ENCODE measurements at places on chromosomes 1 and 21.

DNA sequence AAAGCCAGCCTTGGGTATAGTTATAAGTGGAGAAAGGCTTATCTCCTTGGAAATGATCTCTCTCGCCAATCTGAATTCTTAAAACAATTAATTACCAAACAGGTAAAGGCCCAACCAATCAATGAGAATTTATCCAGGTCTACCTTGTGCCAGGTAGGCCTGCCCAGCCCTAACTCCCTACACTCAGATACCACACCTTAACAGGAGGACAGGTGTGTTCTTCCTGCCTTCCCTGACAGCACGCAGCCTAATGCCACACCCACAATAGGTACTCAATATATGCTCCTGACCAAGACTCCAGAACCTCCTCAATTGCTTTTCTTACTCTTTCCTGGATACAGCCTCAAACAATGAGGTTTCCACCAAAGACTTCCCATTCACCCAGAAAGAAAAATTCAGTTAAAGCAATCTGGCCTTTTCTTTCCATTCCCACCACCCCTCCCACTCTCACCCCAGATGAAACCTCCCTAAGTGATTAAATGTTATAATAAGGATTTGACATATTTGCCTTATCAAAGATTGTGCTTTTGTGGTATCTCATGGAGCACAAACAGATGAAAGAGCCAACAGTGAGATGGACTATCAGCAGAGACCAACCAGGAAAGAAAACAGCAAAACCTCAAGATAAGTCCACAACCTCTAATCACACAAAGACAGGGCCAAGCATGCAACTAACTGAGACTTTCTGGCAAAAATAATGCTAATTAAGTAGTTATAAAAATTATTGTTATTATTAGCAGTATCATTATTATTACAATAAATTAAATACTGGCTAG, 25.6 kb downstream of the TRABD2B start:
- DNase-seq: no peak

GRCh38 chr1:2611621-2612437, 21.0 kb downstream of the MMEL1 start:
- DNase-seq: no peak

GRCh38 chr21:37866027-37866426, 50.2 kb downstream of the KCNJ6 start:
- DNase-seq: peak; percentile 52

- DNase-seq: no peak
Measured at GRCh38 chr21:14923468-14923867, 141.3 kb downstream of the NRIP1 start.

- DNase-seq: no peak
Measured at GRCh38 chr1:7108251-7108650, 323.0 kb downstream of the CAMTA1 start.

DNA sequence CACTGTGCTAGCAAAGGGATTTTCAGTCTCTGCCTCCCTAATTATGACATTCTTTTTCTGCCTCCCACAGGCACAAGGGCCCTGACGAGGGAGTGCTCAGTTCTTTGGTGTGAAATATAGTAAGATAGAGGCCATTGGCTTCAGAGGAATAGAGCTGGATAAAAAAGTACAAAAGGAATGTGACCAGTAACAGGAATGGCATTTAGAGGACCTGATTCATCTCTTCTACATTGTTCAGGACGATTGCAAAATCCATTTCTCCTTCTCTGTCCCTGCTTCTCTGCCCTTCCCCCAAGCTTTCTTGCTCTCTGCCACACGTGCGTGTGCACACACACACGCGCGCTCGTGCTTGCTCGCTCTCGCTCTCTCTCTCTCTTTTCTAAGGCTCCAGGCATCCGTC, 668.2 kb downstream of the KIF26B start:
- DNase-seq: no peak

DNA sequence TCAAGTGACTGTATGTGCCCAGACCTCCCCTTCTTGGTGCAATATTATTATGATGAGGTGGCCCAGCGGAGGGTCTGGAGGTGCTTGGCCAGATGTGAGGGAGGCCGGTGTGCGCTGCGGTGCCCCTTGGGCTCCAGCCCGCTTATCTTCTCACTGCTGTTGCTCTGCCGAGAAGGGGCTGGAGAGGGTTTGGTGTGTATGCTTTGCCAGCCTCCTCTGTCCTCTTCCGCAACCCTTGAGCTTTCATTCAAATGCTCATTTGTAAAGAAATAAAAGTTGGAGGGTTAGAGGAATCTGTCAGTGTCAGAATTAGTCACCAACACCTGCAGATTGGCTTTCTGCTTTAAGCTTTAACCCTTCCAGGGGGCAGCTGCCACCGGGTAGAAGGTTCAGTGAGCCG, 19.7 kb downstream of the RNF220 start:
- no peak for DNase-seq

- no peak for DNase-seq
Measured at GRCh38 chr1:231748760-231749415, 122.3 kb downstream of the DISC1 start.

DNA sequence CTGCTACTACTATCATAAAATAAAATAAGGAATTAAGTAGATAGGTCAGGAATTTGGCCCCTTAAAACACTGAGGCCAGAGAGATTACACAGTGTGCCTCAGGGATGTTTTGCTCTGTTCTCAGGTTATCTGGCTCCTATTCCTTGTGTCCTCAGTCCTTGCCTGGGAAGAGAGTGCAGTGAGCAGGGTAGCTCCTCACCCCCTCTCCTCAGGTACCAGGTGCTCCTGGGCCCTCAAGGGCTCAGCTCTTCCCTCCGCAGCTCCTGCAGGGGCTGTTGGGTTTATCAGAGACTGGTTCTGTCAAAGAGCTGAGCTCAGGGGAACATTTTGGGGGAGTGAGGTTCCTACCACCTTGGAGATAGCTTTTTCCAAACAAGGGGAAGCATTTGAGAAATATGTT, 20.1 kb upstream of the COQ8A start:
- no peak for DNase-seq

- DNase-seq: no peak
Measured at GRCh38 chr1:51433972-51434510, 85.0 kb downstream of the EPS15 start.

DNA sequence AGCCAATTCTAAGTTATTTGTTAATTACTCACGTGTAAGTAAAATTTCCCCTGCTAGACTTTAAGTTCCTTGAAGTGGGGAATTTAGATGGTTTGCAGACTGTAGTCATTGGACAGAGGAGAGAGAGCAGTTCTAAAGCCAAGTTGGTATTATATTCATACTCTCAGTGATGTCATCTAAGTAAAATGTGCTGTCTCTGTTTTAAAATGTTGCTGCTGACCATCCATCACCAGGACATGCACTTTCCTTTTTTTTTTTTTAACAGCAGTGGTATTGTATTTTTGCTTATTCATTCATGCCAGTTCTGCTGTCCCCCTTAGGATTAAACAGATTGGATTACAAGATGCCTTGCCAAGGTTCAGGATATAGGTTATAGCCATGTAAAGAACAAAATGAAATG, 2.3 kb downstream of the TTLL7 start:
- DNase-seq: no peak

DNA sequence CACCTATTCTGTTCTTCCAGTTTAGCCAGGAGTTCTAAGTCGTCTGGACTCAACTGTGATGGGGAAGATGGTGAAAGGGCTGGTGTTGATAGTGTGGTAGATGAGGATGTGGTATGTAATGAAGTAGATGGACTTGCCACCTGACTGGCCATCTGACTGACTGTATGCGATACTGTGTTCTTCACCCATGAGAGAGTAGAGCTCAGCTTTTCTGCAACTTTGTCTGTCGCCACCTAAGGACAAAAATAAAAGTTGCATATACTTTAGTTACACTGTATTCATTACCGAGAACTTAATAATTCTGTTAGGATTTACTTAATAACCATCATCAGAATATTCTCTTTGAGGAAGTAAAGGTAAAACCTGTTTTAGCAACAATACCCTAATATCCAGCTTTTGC, 48.5 kb downstream of the EVI5 start:
- DNase-seq: no peak

- peak; percentile 90 for DNase-seq
Measured at GRCh38 chr1:1906185-1907097, 8.6 kb upstream of the CALML6 start.

GRCh38 chr1:3423245-3423829, 31.1 kb upstream of the ARHGEF16 start:
- DNase-seq: peak; percentile 90

DNA sequence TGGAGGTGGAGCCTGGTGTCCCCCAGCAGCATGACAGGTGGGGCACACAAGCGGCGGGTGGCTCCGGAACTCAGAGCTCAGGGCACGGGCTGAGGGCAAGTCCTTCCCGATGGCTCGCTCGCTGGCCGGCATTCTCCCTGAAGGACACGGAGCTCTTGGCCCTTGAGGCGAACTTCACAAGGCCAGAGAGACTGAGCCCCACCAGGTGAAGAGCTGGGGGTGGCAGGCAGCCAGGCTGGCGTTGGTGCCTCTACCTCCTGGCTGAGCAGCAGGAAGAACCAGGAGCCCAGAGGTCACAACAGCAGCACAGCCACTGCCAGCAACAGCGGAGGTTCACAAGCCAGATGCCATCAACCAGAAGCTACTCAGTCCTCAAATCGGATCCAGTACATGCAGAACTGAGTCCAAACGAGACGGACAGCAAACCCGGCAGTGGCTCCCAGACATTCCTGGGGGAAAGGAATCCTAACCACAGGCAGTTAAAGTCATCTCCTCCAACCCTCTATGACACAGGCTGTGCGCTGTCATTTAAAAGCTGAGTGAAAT, 54.1 kb downstream of the NPHP4 start:
- no peak for DNase-seq
